ENCODE measurements at places on chromosomes 13 and 19.

DNA sequence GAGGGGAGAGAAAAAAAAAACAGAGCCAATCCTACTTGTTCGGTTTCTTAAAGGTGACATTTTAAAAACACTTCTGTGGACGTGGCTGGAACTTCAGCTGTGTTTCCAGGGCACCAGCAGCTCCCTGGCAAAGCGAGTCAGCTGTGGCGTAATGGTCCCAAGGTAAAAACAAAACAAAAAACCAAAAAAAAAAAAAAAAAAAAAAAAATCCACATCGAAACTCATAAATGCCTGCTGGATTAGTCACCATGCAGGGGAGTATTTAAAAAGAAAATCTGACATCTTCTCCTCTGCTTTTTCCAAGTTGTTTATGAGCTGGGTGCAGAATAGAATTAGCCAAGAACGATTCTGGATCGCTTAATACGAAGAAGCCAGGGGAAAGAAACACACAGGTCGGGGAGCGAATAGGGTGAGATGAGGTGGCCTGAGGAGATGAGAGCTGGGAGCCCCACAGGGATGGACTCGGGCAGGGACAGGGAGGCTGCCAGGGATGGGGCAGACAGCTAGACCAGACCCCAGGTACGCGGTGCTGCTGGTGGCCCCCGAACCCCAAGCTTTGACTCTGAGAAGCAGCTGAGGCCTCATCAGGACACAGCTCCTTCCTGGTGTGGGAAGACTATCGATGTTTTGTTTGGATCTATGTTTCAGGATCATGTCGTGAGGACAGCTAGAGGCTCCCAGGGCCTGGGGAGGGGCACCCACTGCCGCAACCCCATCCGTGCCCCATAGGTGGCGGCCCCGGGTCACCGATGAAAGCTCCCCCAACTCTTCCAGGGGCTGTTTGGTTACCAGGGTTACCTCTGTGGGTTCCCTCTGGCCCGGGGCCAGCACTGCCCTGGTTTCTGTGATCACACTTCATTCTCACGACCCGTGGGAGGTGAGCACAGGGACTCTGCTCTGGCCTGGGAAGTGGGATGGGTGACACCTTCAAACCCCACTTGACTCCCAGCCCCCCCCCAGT is 3.1 kb upstream of the CTXN1 start:
- peak; percentile 86 for DNase-seq

- DNase-seq = no peak
These were observed 221.3 kb downstream of the NHLRC3 start for GRCh38 chr13:39259371-39260140.

GRCh38 chr13:81393721-81394120 is 1052.8 kb upstream of the SPRY2 start:
- DNase-seq = no peak

- DNase-seq = no peak
These were observed 3.0 kb upstream of the ZNF444 start for GRCh38 chr19:56138069-56138468.

DNA sequence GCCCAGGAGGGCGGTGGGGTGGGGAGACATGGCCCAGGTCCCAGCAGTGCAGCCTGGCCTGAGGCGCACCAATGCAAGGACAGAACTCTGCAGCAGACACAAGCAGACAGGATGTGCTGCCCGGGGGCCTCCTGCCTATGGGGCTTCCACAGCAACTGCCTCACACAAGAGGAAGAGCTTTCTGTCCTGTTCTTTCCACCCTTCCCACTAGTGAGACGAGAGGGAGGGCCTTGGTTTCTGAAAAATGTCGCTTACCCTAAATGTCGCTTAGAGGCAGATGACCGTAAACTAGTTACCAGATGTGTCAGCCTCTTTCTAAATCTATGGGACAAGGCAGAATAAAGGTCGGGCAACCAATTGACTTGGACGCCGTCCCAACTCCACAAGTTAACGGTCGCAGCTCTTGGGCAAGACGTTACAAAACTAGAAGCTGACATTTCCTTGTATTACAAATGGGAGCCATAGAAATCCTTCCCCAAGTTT is at the start of gene LAIR1:
Gene LAIR1 (minus strand): TSS at position 157 of the 483 bp plus-strand sequence. CDS start 127 bp downstream, at position 30.
- DNase-seq = no peak

DNA sequence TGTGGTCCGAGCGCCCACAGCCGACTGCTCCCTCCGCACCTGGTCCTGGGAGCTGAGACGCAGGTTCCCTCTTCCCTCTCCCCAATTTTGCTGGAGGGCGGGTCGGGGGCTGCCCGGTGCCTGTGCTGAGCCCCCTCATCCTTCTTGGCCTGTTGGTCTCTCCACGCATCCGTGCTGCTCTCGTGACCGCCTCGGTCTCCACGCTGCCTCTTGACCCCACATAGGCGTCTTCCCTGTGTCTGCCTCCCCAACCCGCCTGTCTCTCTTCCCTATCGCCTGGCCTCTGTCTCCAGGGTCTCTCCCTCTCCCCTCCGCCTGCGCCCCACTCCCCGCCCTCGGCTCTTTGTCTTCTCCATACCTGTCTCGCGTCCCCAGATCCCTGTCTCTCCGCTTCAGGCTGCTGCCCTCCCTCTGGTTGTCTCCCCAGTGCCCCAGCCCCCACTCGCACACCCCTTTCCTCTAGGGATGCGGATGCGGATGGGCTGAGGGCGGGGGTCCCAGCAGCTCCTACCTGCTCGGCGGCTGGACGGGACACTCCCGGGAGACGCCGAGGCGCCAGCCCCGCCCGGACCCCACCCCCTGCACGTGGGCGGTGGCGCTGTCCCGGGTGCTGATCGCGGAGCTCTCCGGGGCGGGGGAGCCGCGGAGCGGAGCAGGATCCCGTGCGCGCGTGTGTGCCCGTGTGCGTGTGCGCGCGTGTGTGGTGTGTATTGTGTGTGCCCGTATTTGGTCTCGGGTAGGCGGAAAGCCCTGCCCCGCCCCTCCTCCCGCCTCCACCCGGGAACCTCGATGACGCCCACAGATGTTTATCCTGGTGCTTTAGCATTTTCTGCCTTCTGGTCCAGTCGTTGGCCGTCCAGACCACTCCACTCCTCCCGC is at the start of gene SYT5:
Gene SYT5 (minus strand): TSS at position 684 of the 879 bp plus-strand sequence. CDS start 1,248 bp downstream, outside the sequence.
- DNase-seq = peak; percentile 76

GRCh38 chr13:106464076-106464475 is 71.4 kb downstream of the EFNB2 start:
- DNase-seq = no peak

GRCh38 chr13:32955881-32956594 is 60.2 kb upstream of the KL start:
- DNase-seq = peak; percentile 70

DNA sequence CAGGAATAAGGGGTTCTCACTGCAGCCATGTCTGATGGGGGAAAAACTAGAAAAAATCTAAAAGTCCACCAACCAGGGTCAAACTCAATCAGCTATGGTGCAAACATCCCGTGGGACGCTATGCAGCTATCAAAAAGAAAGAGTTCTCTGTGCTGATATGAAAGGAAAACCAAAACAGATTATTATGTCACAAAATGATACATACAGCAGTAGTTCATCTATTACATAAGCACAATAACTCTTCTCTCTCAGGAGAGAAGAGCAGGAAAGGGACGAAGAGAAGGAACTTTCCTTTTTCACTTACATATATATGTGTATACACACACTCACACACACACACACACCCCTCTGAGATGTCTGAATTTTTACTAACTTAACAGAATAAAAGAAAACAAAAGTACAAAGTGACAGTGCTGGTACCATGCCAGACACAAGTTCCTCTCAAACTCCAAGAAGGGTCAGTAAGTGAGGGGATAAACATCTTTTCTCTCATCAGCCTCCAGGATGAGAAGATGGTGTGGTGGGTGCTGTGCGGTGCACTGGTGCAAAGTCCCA is 2.9 kb upstream of the FKRP start:
- DNase-seq = no peak

- DNase-seq = no peak
These were observed 12.0 kb downstream of the RABAC1 start for GRCh38 chr19:41947091-41947490.

- DNase-seq = no peak
These were observed 8.7 kb upstream of the CARM1 start for GRCh38 chr19:10862561-10863106.

GRCh38 chr19:2149980-2150793 is 1.2 kb downstream of the AP3D1 start:
- no peak for DNase-seq

- DNase-seq = no peak
These were observed 50.1 kb downstream of the PCCA start for GRCh38 chr13:100138859-100139491.

DNA sequence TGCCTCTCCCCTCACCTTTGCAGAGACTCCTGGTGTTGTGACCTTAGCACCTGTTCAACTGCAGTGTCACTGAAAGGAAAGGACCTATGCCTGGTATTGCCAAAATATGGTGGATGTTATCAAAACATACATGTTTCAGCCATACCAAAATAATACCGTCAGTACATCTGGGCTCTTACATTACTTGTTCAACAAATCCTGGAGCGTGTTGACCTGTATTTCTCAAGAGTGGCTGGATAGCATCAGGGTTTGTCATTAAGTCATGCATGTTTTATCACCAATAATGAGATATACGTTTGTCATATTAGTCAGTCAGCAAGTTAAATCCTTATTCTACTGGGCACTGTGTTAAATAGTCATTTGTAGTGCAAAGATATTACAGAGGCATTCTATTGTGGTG is 290.8 kb downstream of the SHISA2 start:
- DNase-seq = no peak

DNA sequence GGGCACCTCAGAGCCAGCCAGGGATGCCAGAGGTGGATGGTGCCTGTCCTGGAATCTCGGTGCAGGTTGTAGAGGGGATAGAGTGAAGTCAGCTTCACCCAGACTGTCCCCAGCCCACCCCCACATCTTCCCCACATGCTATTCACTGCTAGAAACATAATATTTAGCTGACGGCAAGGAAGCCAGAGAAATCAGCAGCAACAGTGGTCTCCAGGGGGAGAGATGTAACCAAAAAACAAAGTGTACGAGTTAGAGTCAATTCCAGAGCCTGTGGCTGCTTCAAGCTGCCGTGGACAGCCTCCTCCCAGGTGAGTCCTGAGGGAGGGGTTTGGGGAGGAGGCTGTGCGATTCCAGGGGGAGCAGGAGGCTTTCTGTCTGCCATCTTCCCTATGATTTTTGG is 97.6 kb downstream of the ZNF536 start:
- DNase-seq = no peak

- DNase-seq = no peak
These were observed 10.3 kb upstream of the STRN4 start for GRCh38 chr19:46756544-46756888.

DNA sequence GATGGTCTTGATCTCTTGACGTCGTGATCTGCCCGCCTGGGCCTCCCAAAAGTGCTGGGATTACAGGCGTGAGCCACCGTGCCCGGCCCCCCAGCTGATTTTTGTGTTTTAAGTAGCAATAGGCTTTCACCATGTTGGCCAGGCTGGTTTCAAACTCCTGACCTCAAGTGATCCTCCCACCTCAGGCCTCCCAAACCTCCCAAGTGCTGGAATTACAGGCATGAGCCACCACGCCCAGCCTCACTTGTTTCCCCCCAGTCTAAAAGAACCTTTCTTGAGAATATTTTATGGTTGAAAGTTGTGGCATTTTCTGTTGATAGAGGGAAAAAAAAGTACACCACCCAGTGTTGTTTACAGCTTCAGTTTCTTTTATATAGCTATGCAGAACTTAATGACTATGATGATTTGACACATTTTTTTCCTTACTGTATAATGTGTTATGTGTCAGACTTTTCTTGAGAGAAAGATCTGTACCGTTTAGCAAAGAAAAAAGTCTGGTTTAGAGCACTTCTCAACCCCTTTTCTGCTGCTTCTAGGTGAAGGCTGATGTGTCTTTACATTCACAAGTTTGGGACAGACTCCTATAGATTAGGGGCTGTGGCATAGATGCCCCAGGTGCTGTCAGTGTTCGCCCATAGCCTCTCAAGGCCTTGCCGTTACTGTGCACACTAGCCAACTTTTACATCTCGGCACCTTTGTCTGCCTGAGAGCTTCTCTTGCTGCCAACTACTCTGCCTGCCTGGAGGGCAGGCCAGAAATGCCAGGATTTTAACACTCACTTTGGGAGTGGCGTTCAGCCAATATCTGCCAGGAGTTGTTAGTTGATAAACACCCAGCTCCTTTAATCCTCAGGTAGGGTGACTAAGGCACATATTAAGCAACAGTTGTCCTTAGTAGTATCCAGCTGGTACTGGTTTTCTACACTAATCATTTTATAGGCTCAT is 33.0 kb downstream of the KCTD4 start:
- no peak for DNase-seq

DNA sequence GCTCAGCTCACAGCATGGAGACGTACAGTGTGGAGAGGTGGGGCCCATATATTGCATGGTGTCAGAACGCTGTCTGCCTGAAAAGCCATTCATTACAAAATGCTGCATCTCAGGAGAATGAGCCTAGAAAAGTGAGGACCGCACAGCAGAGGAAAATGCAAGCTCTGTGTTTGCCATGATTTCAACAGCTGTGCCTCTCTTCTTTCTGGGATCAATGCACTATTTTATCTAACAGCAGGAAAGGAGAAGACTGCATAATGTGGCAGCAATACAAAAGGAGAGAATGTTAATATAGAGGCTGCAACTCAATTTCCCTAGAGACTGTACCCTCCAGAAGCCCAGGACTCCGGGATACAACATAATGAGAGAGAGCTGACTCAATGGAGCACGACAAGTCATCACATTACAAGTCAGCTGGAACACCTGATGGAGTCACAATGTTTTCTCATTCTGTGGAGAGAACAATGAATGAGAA is 368.0 kb downstream of the FGF14 start:
- DNase-seq = peak; percentile 62

- no peak for DNase-seq
These were observed 27.6 kb upstream of the SLC1A5 start for GRCh38 chr19:46815833-46816627.

DNA sequence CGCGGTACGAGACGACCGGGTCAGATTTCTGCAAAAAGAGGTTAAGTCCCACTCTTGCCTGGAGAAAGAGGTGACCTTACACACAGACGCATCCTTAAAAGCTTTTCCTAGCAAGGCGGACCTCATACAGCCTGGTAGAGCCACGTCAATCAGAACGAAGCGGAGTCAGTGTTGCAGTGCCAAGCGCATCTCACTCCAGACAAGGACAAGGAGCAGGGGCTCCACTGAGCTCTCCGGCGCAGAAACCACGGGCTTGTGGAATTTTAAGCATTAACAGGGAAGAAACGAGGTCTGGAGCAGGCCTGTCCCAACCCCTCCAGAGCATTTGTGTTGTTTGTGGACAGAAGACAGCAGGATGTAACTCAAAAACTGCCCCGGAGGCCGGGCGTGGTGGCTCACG is 7.1 kb downstream of the EEF2 start:
- no peak for DNase-seq
